ENCODE measurements at places on chromosomes 5 and 9.

GRCh38 chr9:126661521-126662251, 48.0 kb downstream of the LMX1B start:
- no peak for DNase-seq

DNA sequence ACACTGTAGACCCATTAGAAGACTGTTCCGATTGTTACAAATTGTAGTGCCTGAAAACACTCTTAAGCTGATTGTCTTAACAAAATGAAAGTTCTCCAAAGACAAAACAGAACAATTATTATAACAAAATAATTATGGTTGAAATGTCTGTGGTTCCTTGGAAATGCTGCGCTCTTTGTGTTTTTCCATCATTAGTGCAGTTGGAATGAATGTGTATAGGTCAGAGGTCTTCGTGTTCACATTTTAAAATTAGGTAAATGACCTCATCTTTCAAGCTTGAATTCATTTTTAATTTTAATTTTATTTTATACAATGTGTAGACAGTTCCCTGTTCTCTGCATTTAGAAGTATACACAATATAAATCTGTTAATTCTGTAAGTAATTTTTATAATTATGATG, 56.7 kb upstream of the NXNL2 start:
- no peak for DNase-seq

DNA sequence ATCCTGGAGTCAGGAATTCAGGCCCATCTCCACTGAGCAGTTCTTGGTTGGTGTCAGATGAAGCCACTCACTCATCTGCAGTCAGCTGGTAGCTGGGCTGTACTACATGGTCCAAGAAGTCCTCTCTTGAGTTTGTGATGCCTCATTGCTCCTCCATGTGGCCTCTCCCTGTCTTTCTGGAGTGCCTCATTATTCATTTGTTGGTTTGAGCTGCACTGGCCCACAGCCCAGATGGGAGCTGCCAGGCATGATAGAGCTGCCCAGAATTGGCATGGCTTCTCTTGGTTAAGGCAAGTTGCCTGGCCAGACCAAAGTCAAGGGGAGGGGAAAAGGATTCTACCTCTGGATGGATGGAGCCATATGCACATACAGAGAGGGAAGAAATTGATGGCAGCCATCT, 8.0 kb downstream of the PTCD2 start:
- no peak for DNase-seq

DNA sequence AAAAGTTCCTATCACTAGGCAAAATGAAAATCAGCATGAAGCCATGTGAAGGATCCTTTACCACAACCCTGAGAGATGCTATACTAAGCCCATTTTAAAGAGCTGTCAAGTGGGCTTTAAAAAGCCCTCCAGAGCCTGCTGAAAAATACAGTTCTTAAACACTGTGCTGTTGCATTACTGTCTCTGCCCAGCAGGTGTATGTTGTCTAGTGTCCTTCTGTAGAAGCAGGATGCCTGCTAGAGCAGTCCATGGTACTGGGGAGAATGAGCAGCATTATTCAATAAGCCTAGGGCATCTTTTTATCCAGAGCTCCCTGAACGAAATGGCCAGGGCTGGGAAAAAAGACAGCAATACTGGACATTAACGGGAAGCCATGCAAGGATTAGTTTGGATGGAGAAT, 126.2 kb upstream of the PLCXD3 start:
- no peak for DNase-seq

GRCh38 chr9:107982001-107982400, 492.4 kb upstream of the KLF4 start:
- no peak for DNase-seq

DNA sequence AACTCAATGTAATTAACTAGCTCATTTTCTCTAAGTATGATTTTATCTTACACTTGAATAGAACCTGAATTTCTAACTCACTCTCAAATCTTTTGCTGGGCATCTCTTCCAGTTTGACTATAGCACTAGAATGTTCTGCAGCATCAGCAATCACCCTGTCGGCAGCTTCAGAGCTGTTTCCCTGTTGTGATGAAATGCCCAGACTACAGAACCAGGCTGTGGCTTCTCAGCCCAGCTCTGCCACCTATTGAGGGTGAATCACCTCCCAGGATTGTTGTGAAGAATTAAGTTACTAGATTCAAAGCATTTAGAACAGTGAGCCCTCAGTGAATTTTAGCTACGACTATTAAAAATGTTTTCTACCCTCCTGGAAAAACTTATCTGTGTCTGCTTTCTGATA, 90.4 kb upstream of the ANKRD55 start:
- DNase-seq = no peak

DNA sequence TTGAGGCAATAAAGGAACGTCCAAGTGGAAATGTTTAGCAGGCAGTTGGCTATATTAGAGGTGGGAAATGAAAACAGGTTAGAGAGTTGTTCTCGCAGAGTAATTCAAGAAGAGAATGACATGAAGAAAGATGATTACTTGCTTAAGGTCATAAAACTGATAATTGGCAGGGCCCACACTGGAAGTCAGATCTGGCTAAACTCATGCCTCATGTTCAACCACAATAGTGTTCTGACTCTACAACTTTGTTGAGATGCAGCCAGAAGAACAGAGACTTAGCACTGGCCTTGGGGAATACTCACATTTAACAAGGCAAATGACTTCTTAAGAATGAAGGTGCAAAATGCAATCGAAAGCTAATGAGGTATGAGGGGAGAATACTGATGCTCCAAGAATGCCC, 27.2 kb upstream of the TNFSF8 start:
- DNase-seq = no peak

DNA sequence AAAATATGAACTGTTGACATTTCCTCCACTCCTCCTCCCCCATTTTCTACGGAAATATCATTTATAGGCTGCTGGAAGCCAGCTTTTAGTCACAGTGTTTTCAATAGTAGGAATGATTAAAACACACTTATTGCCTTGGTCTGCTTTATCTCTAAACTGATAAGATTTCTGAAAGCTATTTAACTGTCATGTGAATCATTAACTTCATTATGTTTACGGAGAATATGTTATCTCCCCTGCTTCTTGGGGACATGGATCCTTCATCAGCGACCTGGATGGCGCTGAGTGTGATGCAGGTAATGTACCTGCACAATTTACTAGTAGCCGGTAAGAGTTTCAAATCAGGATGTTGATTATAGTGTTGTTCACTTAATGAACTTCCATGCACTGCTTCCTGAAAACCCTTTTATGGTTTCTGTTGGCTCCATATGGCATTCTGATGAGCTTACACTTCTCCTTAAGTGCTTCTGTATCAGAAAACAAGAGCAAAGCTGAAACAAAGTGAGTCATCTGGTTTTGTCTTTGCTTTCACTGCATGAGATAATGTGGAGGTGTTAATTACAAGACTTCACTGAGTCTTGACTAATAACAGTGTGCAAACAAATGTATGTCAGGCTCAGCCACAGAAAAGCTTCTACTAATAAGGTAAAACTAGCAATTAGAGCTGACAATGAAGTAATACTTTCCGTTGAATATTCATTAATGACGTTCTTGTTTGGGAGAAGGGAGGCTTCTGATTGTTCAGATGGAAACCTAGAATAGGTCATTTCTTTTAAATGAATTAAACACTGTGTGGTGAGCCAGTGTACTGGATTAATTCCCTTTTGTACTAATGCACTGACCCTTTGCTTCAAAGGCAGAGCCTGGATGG, 162.4 kb upstream of the ZNF608 start:
- DNase-seq = peak; percentile 75

GRCh38 chr9:136824496-136825225, 16.9 kb downstream of the RABL6 start:
- no peak for DNase-seq

DNA sequence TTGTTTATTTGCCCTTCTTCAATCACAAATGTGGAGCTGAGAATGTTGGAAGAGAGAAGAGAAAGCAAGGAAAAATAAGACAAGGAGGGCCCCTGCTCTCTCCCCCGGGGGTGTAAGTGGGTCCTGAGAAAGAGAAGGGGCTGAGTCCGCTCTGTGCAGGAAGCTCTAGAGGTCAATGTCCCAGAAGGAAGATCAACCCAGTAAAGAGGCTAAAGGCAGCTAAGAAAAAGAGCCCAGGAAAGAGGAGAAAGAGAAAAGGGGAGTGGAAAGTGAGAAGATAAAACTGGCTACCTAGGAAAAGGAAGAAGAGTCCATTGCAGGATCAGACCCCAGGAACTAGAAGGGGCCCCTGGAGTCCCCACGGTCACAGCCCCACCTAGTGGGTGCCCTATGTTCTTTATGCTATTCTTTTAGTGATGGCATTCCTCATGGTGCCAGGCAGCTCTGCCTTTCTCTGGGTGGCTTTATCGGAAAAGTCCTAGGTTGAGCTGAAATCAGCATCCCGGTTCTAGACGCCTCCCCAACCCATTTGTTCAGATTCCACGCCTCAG, 583.4 kb downstream of the ACTL7B start:
- no peak for DNase-seq

GRCh38 chr5:83595217-83595616, 123.7 kb downstream of the VCAN start:
- DNase-seq = no peak

GRCh38 chr5:10576121-10576789, 12.4 kb downstream of the ANKRD33B start:
- DNase-seq = no peak

- no peak for DNase-seq
These were observed 929 bp downstream of the SH3PXD2B start for GRCh38 chr5:172453206-172453985.

DNA sequence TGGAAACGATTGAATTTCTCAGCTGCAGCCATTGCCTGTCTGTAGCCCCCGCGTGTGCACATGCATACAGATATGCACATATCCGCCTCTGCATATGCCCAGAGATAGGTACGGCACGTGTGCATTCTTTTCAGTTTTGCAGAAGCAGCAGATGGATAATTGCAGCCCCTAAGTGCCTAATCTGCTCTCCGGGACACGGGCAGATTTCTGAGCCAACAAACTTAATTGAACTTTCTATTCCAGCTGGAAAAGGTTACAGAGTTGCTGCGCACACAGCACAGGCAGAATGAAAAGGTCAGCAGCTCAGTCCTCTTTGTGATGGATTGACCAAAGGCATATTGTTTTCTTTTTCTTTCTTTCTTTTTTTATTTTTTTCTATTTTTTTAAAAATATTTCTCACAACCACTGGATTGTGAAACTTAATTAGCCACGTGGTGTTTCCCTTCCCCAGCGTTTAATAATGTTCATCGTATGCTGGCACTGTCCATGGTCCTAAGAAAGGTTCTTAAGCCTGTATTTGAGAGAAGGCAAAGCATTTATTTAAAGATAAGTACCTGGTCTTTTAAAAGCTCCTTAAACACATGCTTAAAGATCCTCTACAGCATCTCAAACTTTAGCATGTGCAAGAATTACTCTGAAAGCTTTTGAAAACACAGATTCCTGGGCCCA, 270.2 kb upstream of the BRINP1 start:
- no peak for DNase-seq

DNA sequence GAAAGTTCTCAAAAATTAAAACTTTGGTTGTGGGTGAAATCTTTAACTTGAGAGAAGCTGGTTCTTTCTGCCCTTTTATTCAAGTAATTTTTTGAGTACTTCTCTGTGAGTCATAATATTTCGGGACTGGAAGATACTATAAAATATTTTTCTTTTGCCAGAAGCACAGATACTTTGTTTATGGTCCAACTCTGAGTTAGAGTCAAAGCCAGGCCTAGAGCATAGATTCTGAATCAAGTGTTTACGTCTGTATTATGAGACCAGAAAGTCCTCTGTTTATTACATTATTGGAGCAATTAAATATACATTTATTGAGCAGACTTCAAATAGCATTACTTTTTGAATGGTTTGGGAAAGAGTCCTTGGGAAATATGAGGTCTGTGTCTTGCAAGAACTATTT, 187.9 kb downstream of the FER start:
- no peak for DNase-seq

DNA sequence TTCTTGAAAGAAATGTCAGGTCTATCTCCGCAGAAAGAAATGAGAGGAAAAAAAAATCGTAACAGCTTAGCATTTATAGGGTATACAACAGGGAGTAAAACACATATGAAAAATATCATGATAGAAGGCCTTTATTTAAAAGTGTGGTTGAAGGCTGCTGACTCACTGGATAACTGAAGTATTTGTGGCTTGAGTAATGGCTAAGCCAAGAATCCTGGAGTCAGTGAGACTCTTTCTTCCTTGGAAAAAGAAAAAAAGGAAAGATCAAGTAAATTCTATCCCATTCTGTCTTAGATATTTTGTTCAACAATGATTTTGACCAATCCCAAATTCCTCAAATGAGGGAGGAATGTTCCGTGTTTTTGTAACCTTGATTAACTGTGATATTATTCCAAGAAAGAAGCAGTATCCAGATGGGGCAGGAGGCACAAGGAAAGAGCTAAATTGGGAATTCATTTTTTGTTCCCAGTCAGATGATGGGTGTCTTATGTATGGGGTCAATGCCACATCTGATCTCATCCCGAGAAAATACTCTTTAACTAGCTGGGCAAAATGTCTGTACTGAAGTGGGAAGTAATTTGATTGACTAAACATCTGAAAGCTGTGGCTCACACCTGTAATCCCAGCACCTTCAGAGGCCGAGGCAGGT, 64.3 kb upstream of the MYO10 start:
- DNase-seq = no peak

- DNase-seq = no peak
These were observed 72.7 kb upstream of the TBC1D2 start for GRCh38 chr9:98328141-98328540.

DNA sequence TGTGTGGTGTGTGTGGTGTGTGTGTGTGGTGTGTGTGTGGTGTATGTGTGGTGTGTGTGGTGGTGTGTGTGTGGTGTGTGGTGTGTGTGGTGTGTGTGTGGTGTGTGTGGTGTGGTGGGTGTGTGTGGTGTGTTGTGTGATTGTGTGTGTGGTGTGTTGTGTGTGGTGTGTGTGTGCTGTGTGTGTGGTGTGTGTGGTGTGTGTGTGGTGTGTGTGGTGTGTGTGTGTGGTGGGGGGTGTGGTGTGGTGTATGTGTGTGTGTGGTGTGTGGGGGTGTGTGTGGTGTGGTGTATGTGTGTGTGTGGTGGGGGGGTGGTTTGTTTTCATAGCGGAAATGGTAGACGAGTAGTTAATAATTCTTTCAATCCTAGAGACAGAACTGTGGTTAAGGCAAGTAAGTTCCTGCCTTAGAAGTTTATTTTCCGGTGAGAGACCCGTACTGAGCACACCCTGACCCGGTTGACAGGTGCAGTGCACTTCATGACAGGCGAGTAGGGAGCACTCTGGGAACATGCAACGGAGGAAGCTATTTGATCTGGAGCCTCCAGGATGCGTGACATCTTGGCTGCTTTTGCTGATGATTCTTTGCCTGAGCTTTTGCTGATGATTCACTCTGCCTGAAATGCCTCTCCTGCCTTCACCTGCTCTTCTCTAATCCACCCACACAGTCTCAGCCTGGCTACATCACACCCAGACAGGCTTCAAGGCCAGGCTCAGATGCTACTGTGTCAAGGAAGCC, 21.7 kb upstream of the FAT2 start:
- peak; percentile 45 for DNase-seq

GRCh38 chr9:131773911-131774379, 34.1 kb upstream of the RAPGEF1 start:
- no peak for DNase-seq

GRCh38 chr5:158482125-158482524, 617.6 kb downstream of the EBF1 start:
- no peak for DNase-seq

- DNase-seq = no peak
These were observed 40.8 kb upstream of the SLCO6A1 start for GRCh38 chr5:102539562-102539961.

GRCh38 chr5:159944056-159944600, 27.8 kb downstream of the ADRA1B start:
- DNase-seq = no peak

GRCh38 chr5:32225445-32225844, 51.3 kb upstream of the GOLPH3 start:
- no peak for DNase-seq

GRCh38 chr5:30831123-30831522, 362.4 kb upstream of the CDH6 start:
- DNase-seq = no peak

GRCh38 chr5:173772384-173773059, 115.6 kb upstream of the CPEB4 start:
- no peak for DNase-seq

Data from GM12878 (cell line).